Activated CD8-positive, alpha-beta T cell treated with anti-CD3 and anti-CD28 coated beads for 36 hours (primary cell): ENCODE measurements at places on chromosomes 11 and 22.
A peak's percentile ranks its signal among the peaks of the same experiment; 100 is the strongest.

DNA sequence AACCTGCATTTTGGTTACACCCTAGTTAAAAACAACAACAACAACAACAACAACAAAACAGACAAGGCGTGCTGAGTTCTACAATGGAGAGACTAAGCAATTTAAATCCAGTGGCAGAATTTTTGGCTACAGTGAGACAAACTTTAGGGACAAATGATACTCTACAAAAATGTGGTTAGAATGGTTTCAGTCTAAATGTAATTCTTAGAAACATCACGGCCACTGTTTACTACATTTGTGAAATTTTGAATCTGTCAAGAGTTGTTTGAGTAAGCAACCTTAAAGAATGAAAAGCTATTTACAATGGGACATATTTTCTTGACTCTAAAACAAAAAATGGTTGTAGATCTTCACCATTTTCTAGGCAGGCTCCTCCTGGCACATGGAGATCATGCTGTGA is 259.4 kb downstream of the SWAP70 start:
- DNase-seq = no peak

- DNase-seq = no peak
Measured at GRCh38 chr22:25183949-25184619, 15.6 kb upstream of the CRYBB3 start.

GRCh38 chr11:17645190-17645970 is 74.0 kb upstream of the MYOD1 start:
- no peak for DNase-seq

DNA sequence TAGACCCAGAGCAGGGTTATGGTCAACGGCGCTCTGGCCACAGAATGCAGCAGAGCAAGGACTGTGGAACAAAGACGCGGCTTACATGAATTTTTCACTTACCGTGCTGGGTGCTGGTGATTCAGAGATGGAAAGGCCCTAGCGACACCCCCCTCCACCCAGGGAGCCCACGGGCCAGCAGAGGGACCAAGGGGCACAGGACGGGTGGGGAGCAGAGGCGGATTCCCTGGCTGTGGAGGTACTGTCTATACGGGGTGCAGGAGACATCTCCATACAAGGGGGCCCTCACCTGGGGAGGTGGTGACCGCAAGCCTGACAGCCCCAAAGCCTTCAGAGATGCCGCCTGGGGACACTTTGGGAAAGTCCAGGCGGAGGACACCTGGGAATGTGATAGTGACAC is 1.1 kb upstream of the SEPTIN5 start:
- DNase-seq = no peak

- no peak for DNase-seq
Measured at GRCh38 chr11:74905326-74905725, 43.6 kb downstream of the XRRA1 start.

GRCh38 chr11:123069908-123070821 is 8.2 kb upstream of the HSPA8 start:
- no peak for DNase-seq

- no peak for DNase-seq
Measured at GRCh38 chr11:122963961-122964360, 17.7 kb downstream of the BSX start.

GRCh38 chr11:77214557-77214956 is 86.5 kb downstream of the MYO7A start:
- no peak for DNase-seq

DNA sequence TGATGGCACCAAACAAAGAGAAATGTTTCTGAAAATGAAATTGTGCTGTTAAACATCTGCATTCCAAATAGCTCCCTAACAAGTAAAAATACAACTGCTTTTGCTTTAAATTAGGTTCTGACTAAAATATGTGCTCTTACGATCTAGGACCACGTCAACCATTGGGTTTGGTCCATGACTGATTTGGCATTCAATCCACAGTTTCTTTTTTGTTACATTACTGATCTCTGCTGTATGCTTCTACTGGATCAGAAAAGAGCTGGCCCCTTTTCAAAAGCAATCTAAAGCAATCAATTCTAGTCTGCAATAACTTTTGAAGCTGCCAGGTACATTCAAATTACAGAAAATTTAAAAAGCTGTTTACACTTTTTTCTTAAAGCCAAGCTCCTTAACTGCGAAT is 1047.1 kb upstream of the CCDC90B start:
- no peak for DNase-seq

GRCh38 chr11:129896062-129896461 is 684 bp upstream of the NFRKB start:
- no peak for DNase-seq

DNA sequence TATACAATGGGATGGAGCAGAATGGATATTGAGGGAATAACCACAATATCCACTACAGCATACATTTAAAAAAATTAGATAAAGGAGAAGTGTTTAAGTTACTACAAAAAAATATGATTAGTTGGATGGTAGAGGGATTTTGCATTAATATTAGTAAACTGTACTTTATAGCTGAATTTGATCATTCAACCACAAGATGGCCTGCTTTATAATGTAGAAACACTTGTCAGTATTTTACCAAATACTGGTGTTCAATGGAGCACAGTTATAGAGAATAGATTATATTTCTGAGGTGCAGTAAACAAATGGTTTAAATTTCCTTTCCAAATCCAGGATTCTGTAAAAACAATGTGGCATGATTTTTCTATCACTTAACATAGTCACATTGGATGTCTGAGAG is 818.8 kb upstream of the CHORDC1 start:
- DNase-seq = no peak

- DNase-seq = no peak
Measured at GRCh38 chr11:65790104-65790901, 3.4 kb downstream of the OVOL1 start.

DNA sequence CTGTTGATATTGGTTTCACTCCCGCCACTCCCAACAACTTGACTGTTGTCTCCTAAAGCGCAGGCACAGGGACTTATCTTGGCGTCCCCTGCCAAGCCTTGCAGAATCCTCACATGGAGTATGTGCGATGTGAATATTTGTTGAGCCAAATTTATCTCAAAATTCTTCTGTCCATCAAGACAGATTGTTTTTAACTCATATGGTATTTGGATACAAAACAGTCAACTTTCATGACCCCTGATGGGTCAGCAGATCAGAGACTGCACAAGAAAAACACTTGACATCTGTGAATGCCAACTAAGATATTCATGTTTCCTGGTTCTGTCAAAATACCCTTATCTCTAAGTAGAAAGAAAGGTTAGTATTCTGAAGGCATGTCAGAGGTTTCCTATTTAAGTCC is 221.7 kb upstream of the BLID start:
- DNase-seq = no peak

- DNase-seq = no peak
Measured at GRCh38 chr11:97990162-97990920, 1030.4 kb upstream of the CNTN5 start.

DNA sequence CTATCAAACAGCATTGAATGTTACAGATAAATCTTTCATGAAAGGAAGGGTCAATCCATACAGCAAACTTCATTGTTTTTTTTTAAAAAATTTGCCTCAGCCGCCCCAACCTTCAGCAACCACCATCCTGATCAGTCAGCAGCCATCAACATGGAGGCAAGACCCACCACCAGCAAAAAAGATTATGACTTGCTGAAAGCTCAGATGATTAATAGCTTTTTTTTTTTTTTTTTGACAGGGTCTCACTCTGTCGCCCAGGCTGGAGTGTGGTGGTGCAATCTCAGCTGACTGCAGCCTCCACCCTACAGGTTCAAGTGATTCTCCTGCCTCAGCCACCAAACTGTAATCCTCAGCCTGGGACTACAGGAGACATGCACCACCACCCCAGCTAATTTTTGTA is 18.0 kb upstream of the CD3E start:
- DNase-seq = no peak

DNA sequence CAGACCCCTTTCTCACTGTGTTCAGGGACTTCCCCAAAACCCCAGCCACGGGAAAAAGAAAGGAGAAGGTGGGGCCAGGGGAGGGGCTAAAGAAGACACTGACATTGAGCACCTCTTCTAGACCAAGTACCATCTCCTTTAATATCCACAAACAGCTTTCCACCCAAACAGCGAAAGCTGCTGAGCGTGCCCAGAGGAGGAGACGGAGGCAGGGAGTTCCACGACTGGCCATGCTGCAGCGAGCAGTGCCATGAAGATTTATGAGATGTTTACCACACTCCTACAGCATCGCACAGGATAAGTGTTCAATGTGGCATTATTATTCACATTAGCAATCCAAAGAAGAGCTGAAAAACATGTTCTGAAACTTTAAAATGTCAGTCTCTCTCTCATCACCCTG is 127.4 kb downstream of the LARGE1 start:
- DNase-seq = no peak

DNA sequence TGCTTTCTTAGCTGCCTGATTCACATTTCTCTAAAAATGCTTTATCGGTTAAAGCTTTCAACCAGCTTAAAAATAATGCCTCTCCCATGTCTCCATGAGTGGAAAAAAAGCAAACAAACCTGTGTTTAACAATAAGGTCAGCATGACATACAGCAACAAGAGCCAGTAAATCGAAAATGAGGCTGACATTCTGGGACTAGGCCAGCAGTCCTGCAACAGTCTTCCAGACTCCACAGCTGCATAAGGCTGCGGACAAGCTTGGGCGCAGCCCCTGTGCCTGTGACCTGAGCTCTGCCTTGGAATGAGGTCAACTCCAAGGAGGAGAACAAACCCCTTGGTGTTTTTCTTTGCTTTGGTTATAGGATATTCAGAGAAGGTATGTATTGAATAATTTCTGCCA is 95.5 kb downstream of the PGR start:
- no peak for DNase-seq

- no peak for DNase-seq
Measured at GRCh38 chr22:44349594-44349993, 36.8 kb upstream of the SHISAL1 start.

- DNase-seq = no peak
Measured at GRCh38 chr11:133354069-133354468, 178.2 kb downstream of the OPCML start.

GRCh38 chr11:2804189-2804588 is 81.4 kb downstream of the CDKN1C start:
- no peak for DNase-seq

DNA sequence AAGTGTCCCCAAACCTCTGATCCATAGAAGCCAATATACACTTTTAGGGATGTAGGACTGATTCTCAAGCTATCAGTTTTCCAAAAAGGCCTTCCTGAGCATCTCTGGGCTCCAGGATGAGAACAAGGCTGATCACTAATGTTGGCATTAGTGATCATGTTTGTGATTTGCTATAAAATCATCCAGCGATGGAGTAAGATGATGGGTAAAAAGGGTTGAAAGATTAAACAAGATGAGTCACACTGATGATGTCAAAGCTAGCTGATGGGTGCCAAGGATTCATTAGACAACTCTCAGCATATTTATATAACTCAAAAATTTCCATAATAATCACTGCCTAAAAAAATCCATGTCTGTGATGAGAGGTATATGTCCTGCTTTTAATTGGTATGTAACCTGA is 42.8 kb downstream of the ZNF280B start:
- DNase-seq = no peak

DNA sequence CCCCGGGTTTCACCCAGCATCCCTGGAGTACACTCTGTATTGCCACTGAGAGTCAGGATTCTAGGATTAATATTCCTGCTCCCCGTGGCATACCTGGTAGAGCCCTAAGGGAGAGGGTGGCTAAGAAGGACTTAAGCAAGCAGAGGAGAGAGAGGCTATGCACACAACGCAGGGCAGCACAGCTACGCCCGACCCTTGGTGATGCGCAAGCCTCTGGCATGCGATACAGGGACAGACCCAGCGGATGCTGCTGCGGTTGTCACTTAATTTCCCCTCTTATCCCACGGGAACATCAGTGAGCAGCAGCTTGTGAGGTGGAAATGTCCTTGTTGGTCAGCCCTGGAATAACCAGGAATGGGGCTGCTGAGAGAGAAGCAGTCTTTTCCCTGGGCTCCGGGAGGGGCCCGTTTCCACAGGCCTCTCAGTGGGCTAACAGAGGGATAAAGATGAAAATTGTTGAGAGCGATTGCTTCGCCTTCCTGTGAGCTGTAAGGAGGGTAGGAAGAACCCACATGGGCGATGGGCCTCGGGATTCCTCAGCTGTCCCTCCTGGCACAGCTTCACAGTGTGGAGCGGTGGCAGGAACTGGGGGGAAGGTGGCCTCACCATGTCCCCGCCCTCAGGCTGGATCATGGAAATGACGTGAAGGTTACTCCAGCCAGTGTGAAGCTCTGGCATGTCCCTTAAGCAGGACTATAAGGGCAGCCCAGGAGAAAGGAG is 48.4 kb upstream of the RAB1B start:
- no peak for DNase-seq

DNA sequence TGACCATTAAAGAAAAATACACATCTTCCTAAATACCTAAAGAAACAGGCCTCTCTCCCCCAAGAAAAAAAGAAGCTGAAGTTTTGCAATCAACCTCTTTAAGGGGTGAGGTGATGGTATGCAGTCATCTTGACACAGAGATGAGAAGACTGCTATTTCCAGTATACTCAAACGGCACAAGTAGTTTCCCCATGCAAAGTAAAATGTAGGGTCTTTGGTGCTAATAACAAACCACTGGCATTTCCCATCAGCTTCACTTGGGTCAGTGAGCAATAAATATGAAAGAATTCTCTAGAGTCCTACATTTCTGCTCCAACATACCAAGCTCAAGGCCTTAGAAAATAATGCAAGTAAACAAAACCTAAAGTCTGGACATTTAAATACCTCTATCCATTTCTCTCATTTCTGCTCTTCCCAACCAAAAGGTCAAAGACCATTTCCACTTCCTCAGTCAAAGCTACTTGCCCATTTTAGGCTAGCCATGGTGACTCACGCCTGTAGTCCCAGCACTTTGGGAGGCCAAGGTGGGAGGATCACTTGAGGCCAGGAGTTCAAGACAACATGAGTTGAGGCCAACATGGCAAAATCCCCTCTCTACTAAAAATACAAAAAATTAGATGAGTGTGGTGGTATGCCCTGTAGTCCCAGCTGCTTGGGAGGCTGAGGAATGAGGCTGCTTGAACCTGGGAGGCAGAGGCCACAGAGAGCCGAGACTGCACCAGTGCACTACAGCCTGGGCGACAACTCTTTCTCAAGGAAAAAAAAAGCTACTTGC is 39.5 kb upstream of the CHRNA10 start:
- DNase-seq = peak; percentile 6

GRCh38 chr22:46737976-46738646 is at the start of gene CERK:
Gene CERK (minus strand): TSS chr22:46738252. CDS start chr22:46738148, 104 bp downstream.
- DNase-seq = peak; percentile 43
